ENCODE measurements at places on chromosomes 11 and 22. TPM values are rescaled to one million over a fixed set of nuclear protein-coding genes. Genes with fewer than 3 reads are reported as not detected.

ANO1 gene
- total RNA-seq, result 0.86 TPM

SLC22A8 gene
- not detected for total RNA-seq

TSPAN32 gene
- total RNA-seq, result not detected

FEN1 gene
- total RNA-seq, result 145 TPM

POU2F3 gene
- total RNA-seq, result not detected

APOL5 gene
- 0.69 TPM for total RNA-seq

All from Daoy (cell line).